ENCODE measurements at places on chromosomes 13 and 19.

GRCh38 chr13:63149375-63149774 is 1733.7 kb upstream of the PCDH20 start:
- peak; percentile 41 for DNase-seq

- no peak for DNase-seq
Observed at GRCh38 chr13:102930566-102930965, 84.7 kb downstream of the ERCC5 start.

DNA sequence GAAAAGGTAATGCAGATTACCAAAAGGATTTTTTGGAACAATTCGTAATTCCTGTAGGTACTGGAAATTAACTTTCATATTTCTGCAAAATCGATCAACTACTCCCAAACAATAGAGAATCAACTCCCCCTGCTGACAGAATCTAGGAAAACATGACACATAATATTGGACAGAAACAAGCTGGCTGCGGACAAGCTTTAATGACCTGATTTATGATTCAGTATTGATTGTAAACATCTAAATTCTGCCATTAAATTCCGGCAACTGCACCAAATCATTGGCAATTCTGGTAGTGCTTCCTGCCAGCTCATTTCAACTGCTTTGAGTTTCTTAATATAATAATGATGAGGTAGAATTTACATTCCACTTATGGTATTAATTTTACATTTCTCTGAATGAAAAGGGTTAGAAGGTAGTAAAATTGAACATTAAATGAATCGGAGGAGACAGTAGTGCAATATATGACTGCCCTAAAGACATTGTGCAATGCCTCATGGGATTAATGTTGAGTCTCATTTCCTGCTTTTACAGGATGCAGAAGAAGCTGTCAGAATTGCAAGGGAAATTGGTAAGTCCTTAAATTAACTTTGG is 146.5 kb downstream of the PCCA start:
- DNase-seq = peak; percentile 93

DNA sequence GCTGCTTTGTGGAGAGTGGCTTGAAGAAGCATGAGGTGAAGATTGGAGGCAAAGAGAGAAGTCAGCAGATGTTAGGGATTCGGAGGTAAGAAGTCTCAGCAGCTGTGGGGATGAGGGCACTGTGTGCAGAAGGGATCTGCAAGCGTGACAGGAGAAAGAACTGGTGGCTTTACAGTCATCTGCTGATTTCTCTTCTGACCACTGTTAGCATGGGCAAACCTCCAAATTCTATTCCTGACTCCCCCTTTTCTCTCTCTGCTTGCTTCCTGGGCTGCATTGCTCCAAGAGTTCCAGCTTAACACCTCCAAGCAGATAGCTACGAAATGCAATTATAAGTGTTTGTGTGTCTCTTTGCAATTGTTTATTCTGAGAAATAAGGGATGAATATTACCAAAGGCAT is 159.6 kb downstream of the GGACT start:
- DNase-seq = no peak

DNA sequence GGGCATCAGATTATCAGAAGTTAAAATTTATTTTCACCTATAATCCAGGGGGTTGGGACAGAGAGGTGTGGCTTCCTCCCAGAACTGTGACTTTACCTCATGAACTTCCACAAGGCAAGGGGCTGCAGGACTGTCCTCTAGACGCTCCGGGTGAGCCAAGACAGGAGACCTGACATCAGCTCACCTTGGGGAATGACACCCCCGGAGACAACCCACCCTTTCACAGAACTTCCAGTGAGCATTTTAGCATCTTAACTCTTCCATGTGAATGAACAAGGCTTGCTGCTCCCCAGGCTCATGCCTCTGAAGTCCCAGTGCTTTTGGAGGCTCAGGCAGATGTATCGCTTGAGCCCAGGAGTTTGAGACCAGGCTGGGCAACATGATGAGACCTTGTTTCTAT is 29.4 kb upstream of the TFDP1 start:
- no peak for DNase-seq

- DNase-seq = no peak
Observed at GRCh38 chr13:72774019-72774418, 7.7 kb downstream of the DIS3 start.

DNA sequence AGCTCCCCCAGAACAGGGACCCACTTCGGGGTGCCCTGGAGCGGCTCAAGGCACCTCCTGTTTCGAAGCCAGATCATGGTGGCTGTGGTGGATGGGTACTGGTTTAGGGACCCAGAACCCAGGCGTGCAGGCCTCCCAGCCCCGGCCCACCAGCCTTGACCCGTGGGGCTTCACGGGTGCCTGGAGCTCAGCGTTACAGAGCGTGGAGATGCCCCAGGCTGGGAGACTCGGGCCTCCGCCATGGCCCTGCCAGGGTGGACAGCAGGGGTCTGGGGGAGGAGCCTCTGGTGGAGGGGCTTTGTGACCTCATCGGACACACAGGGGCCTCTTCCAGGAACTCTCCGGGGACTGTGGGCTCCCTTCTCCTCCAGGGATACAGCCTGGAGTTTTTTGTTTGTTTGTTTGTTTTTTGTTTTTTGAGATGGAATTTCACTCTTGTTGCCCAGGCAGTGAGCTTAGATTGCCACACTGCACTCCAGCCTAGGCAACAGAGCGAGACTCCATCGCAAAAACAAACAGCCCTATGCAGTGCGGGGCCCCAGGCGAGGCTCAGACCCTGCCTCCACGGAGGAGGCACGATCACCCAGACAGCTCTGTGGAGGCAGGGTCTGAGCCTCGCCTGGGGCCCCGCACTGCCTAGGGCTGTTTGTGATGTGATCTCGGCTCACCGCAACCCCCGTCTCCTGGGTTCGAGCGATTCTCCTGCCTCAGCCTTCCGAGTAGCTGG is at the start of gene GARIN5B:
TSS of gene GARIN5B (minus strand) at position 271 of the 727 bp plus-strand sequence. CDS start at position 77, 194 bp downstream.
- DNase-seq = no peak
